Stimulated activated CD8-positive, alpha-beta memory T cell treated with anti-CD3 and anti-CD28 coated beads, Interleukin-2, amount 100 ng/mL, for 1 hour (primary cell): ENCODE measurements at places on chromosomes 7 and 10.

DNA sequence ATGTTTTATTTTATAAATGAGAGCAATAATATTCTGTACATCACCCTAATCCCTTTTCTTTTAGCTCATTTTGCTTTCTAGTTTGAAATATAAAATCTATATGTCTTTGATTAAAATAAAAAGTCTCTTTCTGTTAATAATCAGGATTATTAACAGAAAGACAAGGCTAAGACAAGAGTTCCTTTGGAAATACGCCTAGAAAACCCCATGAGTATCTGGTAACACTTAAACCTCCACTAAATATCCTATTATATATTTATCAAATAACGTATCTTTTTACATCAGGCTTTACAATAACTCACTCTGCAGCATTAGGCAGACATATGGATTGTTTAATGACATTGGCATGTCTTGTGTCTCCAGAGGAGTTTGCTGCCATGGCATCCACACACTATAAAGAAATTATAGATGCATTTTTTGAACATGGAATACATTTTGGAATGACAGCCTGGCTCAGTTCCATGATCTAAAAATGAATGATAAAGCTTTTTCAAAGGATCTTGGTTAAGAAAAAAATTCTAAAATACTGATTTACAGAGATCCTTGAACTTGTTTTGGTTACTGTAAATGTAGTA lies 98.7 kb downstream of the TMEM26 start:
- no peak for DNase-seq

DNA sequence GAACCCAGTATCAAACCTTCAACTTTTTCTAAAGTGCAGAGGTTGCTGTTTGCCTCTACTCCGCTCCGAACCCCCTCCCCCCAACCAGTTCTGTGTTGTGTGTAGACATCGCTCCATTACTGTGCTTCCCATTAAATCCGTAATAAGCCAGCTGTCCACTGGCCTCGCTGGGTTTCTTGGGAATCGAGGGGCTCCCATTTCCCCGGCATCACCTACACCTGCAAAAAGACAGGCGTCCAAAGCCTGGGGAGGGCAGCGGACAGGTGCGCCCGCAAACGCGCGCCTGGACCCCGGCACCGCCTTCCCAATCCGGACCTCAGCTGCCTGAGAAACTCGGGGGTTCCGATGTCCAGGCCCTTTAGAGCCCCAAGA lies 631 bp downstream of the RTKN2 start:
- DNase-seq, result no peak

GRCh38 chr10:119969609-119970008 lies 77.1 kb downstream of the SEC23IP start:
- DNase-seq, result no peak

- DNase-seq, result no peak
Measured at GRCh38 chr10:60299961-60300883, 89.5 kb downstream of the ANK3 start.

- no peak for DNase-seq
Measured at GRCh38 chr7:96996111-96996957, 9.0 kb upstream of the DLX6 start.

DNA sequence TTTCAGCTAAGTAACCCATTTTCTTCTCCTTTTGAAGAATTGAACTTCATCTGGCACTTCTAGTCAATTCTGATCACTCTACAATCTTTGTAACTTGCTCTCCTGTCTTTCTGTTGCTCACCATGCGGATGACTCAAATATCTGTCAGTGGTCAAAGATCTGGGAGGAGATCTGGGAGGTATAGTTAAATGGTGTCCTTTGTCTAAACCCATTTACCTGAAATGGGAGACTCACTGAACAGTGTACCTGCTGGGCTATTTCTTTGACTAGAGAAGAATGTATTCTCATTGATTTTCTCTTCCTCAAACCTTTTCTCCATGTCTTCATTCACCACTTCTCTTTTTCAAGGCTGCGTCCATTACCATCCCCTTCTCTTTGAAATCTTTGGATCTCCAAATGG lies 42.0 kb upstream of the PCLO start:
- DNase-seq, result no peak

GRCh38 chr7:30202671-30203070 lies 67.9 kb downstream of the MTURN start:
- no peak for DNase-seq

- DNase-seq, result no peak
Measured at GRCh38 chr10:58475322-58476277, 37.1 kb upstream of the BICC1 start.

DNA sequence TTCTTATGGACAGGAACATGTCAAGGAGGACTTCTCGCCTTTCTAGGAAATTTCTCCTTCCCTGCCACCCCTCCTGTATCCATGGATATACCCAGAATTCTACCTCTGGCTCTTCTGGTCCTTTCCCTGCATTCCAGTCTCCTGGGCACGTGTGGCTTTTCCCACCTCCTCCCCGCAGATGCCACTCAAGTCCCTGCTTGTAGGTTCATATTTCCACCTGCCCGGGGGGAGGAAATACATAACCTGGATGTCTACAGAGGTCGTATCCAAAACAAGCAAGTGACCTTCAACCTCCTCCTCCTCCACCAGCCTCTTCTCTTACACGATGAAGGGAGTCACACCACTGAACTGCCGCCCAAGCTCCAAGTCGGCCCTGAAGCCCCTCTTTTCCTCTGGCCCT lies 20.7 kb downstream of the FGFR2 start:
- no peak for DNase-seq

DNA sequence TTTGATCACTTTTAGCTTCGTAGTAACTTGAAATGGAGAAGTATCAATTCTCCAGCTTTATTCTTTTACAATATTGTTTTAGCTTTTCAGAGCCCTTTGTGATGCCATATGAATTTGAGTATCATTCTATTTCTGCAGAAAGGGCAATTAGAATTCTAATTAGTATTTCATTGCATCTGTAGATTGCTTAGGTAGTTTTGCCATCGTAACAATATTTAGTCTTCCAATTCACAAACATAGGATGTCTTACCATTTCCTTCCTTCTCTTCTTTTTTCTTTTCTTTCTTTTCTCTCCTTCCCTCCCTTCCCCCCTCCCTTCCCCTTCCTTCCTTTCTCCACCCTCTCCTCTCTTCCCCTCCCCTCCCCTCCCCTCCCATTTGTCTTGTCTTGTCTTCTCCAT lies 105.0 kb downstream of the MAPK8 start:
- no peak for DNase-seq

- no peak for DNase-seq
Measured at GRCh38 chr7:16934722-16935340, 53.0 kb upstream of the AGR3 start.

- DNase-seq, result no peak
Measured at GRCh38 chr7:123845823-123846216, 851 bp downstream of the HYAL4 start.

DNA sequence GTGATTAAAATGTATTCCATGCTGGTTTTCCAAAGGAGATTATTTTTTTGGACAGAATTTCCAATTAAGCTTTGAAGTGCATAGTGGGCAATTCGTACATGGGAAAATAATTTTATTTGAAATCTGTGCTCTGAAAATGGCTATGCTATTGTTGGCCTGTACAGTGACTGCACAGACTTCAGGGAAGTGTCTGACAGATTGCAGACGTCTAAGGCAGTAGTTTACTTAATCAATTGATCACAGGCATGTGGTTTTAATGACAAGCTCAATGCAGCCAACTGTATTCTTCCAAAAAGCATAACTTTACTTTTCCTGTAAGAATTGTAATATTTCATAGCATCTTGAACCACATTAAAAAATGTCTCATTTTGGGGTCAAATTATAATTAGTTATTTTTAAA lies 102.0 kb downstream of the SEMA3C start:
- DNase-seq, result no peak

DNA sequence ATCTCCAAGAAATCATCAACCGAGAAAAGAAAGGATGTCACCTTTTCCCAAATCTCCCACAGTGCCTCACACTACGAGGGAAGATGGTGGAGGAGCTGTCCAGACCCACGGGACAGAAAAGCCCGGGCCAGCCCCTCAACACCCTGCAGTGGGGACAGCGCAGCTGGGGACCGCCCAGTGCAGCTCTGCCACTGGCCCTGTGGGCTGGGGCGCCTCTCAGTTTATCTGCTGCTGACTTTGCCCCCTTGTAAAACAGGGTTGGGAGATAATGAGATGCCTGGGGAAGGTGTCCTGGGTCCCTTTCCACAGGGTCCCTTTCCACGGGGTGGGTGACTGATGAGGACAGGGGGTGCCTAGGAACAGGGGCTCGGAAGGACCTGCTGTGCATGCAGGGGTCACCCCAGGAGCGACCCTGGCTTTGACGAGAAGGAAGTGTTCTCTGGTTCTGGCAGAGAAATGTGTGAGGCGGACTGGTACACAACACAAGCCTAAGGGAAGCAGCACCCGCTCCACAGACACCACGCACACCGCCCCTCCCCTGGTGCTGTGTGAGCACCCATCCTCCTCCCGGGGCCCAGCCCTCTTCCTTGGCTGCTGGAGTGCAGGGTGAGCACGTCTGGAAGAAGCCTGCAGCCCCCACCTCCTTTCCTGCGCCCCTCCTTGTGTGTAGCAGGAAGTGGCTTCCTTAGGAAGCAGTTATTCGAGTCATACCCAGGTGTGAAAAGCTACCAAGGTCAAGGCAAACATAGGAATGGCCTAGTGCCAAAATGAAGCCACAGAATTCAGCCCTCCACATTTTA lies 339.9 kb downstream of the DNAJB6 start:
- DNase-seq, result no peak

DNA sequence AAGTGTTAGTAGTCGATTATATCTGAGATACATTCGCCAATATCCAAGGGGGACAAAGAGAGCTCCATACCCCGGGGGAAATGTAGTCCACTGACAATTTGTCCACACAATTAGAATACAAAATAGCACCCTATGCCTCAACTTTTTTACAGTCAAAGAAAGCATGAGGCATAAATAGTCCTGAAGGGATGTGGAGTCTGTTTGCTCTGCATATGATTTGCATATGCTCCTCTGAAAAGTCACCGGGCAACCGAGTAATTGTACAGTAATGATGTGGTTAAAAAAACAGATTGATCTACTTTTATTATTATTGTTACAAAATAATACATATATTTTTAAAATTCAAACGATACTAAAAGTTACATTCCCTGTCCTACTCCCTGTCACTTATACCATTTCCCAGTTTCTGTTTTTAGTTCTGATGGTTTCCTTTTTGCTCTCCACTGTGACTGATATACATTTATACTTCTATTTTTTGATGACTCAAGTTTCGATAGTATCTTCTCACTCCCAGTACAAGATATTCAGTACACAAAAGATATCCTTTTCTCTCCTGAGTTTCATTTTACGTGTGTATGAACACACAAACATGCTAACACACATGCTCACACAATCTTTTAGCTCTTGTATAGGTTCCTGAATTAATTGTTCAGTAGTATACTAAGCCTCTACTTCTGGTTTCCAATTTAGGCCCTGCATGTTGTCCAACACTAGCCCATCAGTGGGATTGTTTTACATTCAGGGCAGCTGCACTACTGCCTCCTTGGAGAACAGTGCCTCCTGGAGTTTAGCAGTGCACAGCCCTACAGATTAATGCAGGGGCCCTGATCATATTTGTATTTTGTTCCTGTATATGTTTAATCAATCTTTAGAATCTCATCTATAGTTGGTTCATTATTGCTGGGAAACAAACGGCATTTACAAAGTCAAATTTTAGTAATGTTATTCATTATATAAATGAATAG lies 130.9 kb downstream of the TES start:
- no peak for DNase-seq

DNA sequence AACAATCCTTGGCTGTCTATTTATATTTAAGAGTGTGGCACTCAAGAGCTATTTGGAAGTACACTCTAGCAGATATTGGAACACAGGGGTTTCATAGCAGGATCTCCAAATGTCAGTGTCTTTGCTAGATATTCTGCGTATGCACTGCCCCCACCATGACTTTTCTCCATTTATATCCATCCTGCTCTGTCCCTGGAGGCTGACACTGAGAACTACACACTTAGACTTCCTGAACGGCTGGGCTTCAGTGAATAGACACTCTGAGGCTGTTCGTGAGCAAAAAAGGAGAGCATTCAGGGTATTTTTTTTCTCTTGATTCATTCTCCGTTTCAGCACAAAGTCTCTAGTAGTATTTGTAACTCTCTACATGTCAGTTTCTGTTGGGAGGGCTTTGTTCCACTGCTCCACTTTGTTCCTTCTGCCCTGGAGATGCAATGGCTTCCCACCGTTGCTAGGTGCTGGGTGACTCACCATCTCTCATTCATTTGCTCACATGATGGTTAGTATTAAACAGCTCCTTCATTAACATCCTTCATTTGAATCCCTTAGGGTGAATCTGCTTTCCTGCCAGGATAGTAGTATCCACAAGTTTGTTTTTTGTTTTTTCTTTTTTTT lies 155.9 kb upstream of the SLC13A1 start:
- no peak for DNase-seq

GRCh38 chr7:4856336-4857057 lies 5.3 kb downstream of the PAPOLB start:
- no peak for DNase-seq

DNA sequence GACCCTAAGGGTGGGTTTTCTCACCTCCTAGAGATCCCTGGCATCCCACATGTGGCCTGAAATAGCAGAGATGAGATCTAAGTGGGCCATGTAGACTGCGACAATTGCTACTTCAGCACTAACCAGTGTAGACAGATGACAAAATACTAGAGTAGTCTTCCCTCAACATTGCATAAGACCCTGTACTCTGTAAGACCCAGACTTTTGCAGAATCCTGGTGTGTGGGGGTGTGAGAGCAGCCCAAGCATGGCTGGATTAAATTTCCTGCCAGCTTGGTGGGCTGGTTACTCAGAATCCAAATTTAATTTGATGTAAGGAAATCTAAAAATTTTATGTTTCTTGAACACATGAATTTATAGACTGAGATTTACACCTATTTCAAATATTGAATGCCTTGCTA lies 88.3 kb downstream of the ZNF365 start:
- no peak for DNase-seq

DNA sequence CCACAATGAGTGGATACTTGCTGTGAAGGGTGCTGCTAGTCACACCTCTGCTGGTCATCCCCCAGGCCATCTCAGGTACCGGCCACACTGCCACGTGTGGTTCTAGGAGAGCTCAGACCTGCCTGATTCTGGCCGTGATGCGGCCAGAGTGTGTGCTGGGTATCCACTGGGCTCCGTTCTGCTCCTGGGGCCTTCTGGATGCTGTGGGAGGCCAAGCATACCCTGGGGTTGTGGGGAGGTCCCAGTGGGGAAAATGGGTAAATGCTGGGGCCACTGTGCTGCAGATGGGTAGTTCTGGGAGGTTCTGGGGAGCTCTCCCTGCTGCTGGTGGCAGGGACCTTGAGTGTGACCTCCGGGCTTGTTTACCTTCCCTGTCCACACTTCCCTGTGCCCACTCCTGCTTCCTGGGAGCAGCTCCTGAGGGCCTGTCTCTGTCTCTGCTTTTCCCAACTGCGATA lies 318.4 kb downstream of the GLRX3 start:
- no peak for DNase-seq

DNA sequence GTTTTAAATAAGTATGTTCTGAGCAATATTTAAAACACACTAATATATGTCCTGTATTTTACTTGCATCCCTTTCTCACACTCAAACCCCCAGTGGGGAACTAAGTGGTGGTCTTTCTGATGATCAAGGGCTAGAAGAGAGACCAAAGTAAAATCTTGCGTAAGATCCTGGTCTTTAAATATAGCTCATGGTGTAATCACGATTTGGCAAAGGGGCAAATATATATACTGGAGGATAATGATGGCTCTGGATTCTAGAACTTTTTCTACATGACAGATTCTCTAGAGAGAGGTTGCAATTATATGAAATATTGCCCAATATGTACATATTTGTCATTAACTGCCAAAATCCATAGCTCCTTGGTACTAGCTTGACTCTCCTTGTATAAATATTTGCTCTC lies 438.3 kb downstream of the NXPH1 start:
- no peak for DNase-seq

- no peak for DNase-seq
Measured at GRCh38 chr10:121043124-121043849, 192.1 kb downstream of the WDR11 start.

- DNase-seq, result no peak
Measured at GRCh38 chr10:104028146-104028545, 57.5 kb downstream of the COL17A1 start.
